ENCODE measurements at places on chromosomes 12 and 14.
A peak's percentile ranks its signal among the peaks of the same experiment; 100 is the strongest.

DNA sequence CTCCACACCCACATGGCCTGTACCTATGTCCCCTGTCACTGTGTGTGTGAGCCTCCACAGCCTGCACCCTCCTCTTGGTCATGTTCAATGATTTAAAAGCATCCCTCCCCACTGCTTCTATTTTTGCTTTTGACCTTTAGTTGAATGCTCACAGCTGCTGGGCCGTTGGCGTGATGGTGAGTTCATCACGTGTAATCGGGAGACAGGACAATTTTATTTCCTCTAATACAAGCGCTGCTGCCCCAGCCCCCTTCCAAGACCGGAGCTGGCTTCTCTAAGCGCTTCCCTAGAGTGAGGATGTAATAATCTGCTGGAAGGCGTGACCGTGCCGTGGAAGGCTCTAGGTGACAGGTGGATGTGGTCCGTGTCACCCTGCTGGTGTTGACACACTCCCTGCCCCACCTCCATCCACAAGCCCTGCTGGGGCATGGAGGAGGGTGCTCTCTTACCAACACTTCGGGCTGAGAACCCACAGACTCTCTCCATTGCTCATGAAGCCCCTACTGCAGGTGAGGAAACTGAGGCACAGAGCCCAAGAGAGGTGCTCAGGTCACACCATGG lies 25.4 kb downstream of the CCDC85C start:
- no peak for DNase-seq

DNA sequence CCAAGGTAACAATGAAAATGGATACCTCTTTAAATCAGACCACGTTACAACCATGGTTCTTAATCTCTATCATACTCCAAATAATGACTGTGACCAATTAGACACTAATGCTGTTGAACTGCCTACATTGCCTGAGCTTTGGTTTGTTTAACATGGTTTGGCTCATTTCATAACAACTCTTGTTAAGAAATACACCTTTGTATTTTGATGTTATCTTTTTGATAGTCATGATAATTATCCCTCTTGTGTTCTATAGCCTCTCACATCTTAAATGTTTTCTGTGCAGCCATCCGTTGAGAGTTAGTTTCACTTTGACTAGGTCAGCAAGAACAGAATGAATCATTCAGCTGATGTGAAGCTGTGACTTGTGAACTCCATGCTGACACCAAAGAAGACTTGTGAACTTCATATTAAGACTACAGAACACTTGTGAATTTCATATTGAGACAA lies 75.5 kb upstream of the RERGL start:
- DNase-seq = no peak

GRCh38 chr12:85807730-85808129 lies 28.5 kb downstream of the RASSF9 start:
- no peak for DNase-seq

GRCh38 chr14:84351646-84352045 lies 1178.3 kb upstream of the FLRT2 start:
- DNase-seq = no peak

GRCh38 chr14:93081876-93082570 lies 33.7 kb downstream of the ITPK1 start:
- DNase-seq = peak; percentile 6

DNA sequence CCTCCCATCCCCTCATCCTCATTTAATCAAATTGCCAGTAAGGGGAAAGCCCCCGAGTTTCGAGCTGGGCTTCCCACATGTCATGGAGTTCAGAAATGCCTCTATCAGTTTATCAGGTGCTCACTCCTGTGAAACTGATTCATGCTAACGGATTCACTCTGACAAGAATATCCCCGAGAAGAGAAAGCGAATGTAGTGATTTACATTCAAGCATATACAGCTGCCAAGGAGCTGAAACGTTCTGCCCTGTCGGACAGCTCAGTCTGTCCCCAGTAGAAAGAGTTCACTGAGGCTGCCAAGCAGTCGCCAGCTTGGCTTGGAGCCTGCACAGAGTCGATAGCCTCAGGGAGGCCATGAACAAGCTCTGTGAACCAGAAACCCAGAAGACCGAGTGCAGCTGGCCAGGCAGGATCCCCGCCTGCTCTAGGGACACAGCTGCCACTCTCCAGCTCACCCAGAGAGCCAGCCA lies 88.4 kb downstream of the TMCC3 start:
- DNase-seq = no peak

Measured in activated CD4-positive, alpha-beta T cell treated with anti-CD3 and anti-CD28 coated beads, Interleukin-2, amount 50 U/mL, for 4 hours (primary cell).